ENCODE measurements at places on chromosomes 5 and 9.

DNA sequence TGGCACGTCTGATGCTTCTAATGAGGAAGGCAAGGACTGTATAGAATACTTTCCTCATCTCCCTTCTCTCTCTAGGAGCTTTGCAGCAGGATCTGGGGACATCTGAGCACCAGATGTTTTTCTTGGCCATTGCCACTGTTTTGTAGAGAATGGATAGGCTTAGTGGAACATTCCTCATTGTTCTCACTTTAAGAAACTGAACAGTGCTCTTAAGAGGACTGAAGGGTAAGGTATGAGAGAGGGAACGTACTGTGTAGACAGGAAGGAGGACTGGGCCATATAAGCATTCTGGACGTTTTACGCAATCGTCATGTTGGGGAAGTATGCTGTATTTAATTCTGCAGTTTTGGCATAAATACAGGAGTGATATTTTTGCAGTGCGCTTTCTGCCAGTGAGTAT is 70.6 kb downstream of the SMARCA2 start:
- no peak for DNase-seq

- DNase-seq: no peak
Measured at GRCh38 chr5:4881366-4882002, 258.6 kb upstream of the ADAMTS16 start.

DNA sequence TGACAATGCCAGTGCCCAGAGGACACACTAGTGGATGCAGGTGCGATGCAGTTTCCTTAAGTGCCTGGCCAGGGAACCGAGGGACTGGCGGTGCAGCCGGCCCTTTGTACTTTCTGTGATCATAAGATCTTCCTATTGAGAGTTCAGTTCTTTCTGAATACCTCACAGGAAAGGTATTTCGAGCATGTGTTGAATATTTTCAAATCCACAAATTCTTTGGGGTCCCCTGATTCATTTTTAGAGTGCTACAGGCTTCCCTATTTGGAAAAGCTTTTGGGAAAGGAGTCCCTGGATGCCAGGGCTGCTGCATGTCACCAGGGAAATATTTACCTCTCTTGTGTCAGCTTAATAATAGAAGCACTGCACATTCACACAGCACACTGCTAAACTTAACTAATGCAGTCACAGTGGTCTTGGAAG is 281.5 kb downstream of the GADD45G start:
- DNase-seq: no peak

GRCh38 chr5:59390074-59390659 is 503.4 kb downstream of the PDE4D start:
- no peak for DNase-seq

DNA sequence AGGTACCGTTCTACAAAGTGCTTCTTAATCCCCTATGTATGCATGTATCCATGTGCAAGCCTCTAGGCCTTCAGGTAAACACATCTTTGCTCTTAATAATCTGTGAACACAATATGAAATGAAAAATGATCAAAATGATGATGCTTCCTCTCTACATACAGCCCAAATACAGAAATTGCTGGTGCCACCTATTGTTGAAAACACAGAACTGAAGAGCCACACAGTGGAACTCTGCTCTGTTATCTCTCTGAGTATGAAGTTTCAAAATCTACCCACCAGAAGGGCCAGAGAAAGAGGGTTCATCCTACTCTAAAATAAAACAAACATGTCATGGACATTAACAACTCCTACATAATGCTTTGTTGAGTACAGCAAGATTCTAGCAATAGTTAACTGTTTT is 71.3 kb downstream of the GLIS3 start:
- DNase-seq: no peak

DNA sequence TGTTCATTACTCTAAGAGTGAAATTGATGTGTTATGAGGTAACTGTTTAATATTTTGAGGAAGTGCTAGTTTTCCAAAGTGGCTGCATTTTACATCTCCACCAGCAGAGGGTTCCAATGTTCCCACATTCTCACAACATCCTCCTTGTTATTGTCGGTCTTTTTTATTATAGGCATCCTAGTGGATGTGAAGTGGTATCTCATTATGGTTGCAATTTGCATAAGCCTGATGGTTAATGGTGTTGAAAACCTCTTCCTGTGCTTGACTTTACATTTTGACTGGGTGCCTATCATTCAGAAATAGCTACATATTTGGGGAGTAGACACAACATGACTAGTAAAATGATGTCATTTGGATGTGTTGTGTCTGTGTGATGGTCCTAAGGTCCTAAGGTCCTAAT is 143.6 kb downstream of the MRPS30 start:
- DNase-seq: no peak

DNA sequence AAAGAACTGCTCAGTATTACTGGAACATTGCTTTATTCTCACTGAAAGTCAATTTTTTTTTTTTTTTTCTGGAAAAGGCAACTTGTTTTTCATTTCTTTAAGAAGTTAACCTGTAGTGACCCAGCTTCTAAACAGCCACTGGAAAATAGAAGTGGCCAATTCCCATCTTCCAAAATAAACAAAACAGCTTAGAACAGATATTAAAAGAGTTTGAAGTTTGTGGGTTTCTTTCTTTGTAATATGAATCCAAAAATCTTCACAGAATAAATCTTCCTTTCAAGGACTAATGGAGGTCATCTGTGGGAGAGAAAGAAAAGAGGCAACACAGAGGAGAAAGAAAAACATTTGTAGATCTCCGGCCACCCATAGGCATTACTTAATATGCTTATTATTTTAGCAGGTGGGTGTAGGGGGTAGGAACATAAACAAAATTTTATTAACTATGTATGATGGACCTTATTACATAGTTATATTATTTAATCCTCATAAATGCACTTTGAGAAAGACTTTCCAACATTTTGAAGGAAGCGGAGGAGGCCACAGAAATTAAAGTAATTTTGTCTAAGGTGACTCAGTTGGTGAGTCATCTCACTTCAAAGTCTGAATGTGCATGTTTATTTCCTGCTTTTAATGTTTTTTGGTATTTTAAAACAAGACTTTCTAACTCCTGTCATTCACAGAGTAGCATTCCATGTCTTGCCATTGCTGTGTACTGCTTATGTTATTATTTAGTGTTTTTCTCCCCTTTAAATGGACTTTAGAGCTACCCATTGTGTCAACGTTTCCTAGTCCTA is 1791.8 kb upstream of the WWC1 start:
- no peak for DNase-seq

- no peak for DNase-seq
Measured at GRCh38 chr5:29587832-29588231, 1605.7 kb upstream of the CDH6 start.

GRCh38 chr9:70020217-70020616 is 23.4 kb upstream of the MAMDC2 start:
- DNase-seq: no peak

DNA sequence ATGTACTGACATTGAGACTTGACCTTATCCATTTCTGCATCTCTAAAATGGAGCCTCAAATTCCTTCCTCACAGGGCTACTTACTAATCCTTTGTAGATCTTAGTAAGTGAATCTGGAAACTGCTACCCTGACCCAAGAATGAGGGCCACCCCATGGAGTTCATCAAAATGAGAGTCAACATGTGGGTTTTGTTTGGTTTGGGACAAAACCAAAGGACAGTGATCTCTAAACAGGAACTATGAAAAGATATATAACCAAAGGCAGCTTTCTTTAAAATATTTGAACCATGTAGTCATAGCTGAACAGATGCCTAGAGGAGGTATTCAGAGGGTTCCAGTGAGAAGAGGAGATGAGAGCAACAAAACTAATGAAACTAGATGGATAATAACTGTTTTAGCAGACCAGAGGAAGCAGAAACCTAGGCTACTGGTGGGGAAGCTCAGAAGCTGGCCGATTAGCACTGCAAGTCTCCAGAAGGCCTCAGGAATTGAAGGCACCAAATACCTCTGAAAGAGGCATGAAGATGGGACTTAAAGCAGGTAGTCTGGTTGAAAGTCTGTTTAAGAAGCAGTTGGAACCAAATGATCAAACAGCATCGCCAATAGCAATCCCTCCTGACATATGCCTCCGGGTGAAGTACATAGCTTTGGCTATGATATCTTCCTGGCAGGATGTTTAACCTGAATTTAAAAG is 45.8 kb downstream of the THOC3 start:
- DNase-seq: no peak

DNA sequence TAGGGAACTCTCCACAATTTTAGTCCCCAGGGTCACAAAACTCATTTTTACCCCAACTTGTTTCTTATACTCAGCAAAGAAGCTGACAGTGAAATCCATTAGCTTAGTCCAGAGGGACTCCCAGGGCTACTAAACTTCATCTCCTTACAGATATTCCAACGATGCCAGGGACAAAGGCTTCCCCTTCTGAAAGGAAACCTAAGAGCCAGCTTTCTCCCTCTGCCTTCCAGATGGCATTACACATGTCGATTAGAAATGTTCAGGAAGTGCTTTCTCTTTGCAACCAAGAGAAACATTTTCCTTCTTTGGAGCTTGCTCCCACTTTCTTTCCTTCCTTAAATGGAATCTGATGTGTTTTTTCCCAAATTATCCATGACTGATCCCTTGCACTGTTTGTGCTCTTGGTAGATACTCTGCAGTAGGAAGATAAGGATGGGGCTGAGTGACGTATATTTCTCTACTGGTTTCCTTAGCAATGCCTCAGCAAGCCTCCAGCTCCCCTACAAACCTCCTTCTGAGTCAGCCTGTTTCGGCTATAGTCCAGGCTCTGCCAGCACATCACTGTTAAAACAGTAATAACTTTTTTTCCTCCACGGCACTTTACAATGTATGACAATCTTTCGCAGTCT is 43.0 kb upstream of the HTR4 start:
- no peak for DNase-seq

DNA sequence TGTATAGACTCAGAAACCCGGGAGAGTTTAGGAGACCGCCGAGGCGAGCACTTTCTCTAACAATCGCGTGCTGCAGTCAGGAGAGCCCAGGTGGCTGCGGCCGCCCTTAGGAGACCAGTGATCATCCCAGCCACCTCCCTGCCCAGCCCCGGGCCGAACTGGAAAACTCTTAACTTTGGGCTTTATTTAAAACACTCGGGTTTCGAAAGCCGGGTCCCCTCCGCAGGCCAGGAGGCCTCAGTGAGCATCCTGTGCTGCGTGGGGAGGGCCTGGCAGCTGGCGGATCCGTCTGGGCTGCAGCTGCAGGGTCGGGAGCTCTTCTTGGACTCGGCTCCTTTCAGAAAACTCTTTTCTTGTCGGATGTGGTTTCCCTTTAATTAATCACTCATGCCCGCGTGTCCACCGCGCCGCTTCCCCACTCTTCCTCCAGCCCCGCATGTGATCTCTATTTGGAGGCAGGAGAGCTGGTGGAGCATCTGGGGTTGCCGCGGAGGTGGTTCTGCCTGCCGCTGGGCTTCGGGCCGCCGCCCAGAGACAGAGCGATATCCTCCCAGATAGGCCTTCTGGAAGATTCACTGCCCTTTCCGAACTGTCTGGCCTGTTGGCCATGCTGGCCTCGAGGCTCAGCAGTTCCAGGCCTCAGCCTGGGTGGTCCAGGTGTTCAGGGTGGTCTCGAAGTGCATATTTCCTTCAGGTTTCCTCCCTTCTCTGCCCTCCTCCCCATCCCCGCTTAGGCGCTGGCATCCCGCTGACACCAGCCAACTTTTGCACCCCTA is 59.5 kb downstream of the TMEM174 start:
- DNase-seq: no peak

DNA sequence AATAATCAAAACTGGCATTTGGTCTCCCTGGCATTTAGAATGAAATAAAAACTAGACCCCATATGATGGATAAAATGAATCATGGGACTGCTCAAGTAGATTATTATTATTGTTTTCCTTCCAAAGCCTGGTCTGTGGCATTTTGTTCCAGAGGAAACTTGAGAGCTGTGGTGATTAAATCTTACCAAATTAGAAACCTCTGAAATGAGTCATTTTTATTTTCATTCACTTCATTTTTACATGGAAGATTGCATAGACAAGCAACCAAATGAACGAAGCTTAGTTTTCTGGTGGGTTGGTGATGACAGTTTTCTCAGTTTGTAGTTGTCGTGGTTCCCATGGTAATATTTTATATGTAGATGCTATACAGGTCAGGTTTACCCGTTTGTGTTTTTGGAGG is 23.4 kb downstream of the PAM start:
- DNase-seq: no peak

DNA sequence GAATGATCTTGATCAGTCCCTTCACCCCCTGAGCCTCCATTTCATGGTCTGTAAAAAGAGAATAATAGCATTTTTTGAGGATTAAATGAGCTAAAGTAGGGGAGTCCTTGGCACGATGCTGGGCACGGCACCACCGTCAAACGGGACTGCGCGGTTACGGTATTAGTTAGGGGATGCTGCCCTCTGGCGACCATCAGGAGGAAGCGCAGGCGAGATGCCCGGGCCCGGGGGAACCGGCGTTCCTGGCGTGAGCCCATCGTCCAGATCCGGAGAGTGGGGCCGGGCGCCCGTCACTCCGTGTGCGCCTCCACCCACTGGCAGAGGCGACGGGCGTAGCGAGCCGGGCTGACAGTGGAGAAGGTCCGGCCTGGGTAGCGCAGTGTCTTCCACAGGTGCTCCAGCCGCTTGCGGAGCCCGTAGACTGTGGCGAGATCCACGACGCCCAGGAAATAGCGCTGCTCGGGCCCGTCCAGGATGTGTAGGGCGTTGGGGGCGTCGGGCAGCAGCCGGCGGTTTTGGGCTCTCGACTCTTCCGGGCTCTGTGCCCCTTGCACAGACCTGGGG is 4.8 kb upstream of the ST6GALNAC4 start:
- DNase-seq: no peak

DNA sequence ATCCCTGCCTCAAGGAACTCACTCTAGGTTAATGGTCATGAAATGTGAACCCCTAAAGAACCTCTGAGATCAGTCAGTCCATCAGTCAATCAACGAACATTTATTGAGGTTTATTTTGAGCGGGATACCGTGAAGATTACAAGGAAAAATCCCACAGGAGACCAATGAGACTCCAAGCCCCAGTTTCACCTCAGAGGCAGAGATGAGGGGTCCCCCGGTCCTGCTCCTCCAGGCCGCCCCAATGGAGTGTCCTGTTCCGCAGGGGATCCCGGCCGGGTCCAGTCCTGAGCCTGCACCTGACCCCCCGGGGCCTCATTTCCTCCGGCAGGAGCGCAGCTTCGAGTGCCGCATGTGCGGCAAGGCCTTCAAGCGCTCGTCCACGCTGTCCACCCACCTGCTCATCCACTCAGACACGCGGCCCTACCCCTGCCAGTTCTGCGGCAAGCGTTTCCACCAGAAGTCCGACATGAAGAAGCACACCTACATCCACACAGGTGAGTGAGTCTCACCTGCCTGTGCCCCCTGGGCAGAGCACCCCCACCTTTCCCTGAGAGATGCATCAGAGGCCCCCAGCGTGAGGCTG is 11.0 kb downstream of the GFI1B start:
- no peak for DNase-seq

- no peak for DNase-seq
Measured at GRCh38 chr9:96137671-96138429, 164.1 kb downstream of the HSD17B3 start.

- no peak for DNase-seq
Measured at GRCh38 chr5:174309131-174309795, 263.8 kb downstream of the NSG2 start.

DNA sequence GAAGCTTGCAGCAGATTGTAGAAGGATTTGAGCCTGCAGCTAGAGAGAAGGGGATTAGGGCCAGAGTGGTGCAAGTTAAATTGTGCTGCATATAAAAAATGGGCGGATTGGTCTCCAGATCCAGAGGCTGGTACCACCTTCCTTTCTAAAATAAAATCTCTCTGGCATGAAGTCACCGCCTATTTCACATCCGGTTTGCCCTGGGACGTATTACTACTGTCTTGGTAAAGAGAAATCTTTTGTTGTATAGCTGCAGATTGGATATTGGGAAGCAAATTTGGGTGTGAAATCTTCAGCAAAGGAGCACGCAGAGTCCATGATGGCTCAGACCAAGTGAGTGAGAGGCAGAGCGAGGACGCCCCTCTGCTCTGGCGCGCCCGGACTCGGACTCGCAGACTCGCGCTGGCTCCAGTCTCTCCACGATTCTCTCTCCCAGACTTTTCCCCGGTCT is at the start of gene GABRA1:
TSS of gene GABRA1 (plus strand) at position 180 of the 451 bp plus-strand sequence. CDS start 2,691 bp downstream, outside the sequence.
- DNase-seq: no peak
